MCF 10A (cell line): ENCODE measurements at places on chromosomes 11 and 22.
A peak's percentile ranks its signal among the peaks of the same experiment; 100 is the strongest.

GRCh38 chr11:64305691-64306562 is 603 bp downstream of the ESRRA start:
- DNase-seq, result peak; percentile 63

DNA sequence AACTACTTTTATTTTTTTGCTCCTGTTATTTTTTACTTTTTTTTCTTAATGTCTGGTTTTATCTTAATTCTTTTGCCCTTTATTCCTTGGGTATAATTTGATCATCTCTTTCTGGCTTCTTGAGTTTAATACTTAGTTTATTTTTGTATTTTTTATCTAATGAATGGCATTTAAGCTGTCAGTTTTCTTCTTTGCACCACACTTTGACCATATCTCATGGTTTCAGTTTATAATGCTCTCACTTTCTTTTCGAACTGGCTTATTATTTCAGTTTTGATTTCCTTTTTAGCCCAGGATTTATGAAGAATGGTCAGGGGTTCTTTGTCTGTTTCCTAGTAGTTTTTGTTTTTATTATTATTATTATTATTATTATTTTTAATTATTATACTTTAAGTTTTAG is 48.3 kb downstream of the QSER1 start:
- DNase-seq, result no peak

- DNase-seq, result peak; percentile 32
Observed at GRCh38 chr11:11975201-11976092, 33.0 kb downstream of the DKK3 start.

- DNase-seq, result peak; percentile 87
Observed at GRCh38 chr11:12287009-12287373, 90.4 kb upstream of the PARVA start.

DNA sequence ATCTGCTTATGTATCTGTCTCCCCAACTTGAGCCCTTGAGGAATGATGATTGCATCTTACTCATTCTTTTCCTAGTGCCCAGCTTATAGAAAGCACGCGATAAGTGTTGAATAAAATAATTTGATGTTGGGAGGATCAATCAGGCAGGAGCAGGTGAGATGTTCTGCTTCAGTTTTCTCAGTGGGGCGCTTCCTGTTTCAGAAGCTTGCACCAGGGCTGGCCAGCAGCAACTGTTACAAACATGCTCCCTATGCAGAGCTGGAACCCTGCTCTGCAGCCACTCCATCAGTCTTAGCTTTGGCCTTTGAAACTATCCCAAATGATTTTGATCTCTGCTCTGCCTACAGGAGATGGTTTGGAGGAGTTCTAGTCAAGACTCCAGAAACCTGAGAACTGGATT is 3.9 kb downstream of the ENDOD1 start:
- no peak for DNase-seq

- no peak for DNase-seq
Observed at GRCh38 chr22:49968831-49969661, 8.5 kb downstream of the PIM3 start.

DNA sequence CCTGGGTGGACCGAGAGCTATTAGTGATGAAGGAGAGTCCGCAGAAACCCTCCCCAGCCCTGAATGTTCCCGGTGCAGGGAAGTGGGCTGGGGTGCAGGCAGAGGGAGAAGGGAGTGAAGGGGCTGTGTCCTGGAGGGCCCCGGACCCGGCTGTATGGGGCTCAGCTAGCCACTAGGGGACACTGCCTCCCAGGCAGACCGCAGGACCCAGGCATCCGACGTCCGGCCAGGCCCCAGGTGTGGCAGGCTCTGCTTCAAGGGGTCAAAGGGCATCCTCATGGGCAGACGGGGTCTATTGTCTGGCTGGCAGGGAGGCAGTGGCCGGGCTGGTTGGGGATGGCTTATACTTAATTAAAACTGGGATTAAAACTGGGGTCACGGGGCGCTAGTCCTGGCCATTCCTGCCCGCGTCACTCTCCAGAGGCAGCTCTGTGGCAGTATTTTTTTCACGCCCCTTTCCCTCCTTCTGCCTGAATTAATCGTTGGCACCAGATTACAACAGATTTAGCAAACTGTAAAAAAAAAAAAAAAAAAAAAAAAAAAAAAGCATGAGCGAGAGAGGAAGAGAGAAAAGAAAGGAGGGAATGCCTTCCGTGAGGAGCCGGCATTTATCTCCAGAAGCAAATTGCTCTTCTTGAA is 5.1 kb downstream of the FLRT1 start:
- peak; percentile 16 for DNase-seq

GRCh38 chr22:38951734-38952133 is 5.7 kb upstream of the APOBEC3A start:
- DNase-seq, result no peak

DNA sequence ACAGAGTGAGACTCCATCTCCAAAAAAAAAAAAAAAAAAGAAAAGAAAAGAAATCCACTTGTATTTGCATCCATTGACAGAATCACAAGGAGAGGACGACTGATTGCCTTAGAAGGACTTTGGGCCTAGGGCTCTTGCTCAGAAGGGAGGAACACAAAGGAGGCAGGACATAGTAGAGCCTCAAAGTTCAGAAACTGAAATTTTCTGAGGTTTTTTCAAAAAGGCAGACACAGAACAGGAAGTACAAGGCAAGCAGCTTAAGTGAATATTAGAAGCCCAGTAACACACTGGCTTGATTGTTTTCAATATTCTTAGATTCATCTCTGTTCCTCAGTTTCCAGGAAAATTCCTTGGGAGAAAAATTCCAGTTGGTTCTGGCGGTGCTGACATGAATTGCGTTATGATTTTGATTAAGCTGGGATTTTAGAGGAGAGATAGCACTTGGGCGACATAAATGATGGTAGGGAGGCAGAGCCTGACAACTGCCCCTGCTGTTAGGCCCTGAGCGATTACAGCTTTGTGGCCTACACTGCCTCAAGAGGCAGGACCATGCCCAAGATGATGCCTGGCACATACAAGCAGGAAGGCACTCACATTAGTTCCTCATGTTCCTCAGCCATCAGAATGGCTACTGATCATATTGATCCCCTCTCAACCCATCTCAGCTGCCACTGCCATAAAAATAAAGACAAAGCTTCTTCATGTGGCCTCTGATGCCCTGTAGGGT is 15.3 kb downstream of the CLPB start:
- DNase-seq, result no peak

DNA sequence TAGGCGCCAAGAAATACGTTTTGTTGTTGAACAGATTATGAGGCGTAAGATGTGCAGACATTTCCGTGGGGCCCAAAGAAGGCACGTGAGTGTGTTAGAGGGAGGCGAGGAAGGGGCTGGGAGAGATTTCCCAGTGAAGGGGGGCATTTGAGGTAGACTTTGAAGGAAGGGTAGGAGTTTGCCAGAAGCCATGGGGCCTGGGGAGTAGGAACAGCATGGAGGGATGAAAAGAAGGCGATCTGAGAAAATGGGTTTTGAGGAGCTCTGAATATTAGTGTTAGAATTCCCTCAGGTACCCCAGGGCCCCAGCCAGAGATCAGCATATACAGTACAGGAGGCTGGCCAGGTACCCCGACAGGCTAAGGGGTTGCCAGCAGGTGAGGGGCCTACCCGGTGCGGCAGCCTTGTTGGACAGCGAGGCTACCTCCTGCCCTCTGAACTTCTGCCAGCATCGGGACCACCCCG is 414 bp upstream of the MIEF1 start:
- DNase-seq, result no peak

- DNase-seq, result no peak
Observed at GRCh38 chr22:47010211-47010610, 247.8 kb downstream of the TBC1D22A start.

GRCh38 chr11:91081440-91082043 is 858.7 kb upstream of the CHORDC1 start:
- peak; percentile 92 for DNase-seq

DNA sequence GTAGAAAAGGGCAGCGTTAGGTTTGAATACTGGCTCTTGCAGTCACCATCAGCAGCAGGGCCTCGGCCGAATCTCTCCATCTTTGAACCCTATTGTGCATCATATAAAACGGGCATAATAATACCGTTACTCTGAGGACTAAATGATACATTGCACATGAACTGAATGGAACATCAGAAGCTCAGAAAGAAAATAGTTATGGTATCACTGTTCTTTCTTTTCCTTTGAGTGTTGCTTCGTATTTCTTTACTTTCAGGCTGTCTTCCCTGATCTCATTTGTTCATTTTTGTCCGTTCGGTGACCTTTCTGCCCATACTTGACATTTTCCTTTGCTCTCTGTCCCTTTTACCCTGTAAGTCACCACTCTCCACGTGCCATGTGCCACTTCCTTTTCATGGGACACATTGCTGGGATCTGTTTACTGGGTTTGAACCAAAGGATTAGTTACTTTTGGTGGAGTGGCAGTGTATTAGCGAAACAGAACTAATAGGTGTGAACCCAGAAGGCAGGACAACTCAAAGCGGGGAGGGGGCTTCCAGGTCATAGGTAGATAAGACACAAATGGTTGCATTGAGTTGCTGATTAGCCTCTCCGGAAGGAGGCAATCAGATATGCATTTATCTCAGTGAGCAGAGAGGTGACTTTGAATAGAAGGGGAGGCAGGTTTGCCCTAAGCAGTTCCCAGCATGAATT is 717 bp upstream of the ZNF202 start:
- DNase-seq, result no peak

GRCh38 chr22:47919001-47919441 is 1156.6 kb downstream of the TBC1D22A start:
- no peak for DNase-seq
